ENCODE measurements at places on chromosomes 11 and 22. TPM values are rescaled to one million over a fixed set of nuclear protein-coding genes. Genes with fewer than 3 reads are reported as not detected.

Gene FGF4
- 9.2 TPM for total RNA-seq

Gene OR4A16
- total RNA-seq = not detected

Gene E2F8
- 0.13 TPM for total RNA-seq

Gene CADM1
- total RNA-seq = 58.7 TPM

Gene INS
- 1.5 TPM for total RNA-seq

Gene FAM181B
- total RNA-seq = 3.7 TPM

Gene SMCO4
- 12.3 TPM for total RNA-seq

Gene ANO9
- total RNA-seq = 0.98 TPM

Gene ZBTB16
- 22.7 TPM for total RNA-seq

- no peak for DNase-seq
Observed at GRCh38 chr22:24554313-24555164, at the start of gene GUCD1. Gene GUCD1 (minus strand): TSS chr22:24555138. CDS start chr22:24554991, 147 bp downstream.

- no peak for DNase-seq
Observed at GRCh38 chr22:32119568-32120235, 39.4 kb downstream of the C22orf42 start.

- DNase-seq = no peak
Observed at GRCh38 chr11:81700076-81700475, 1033.6 kb downstream of the FAM181B start.

- DNase-seq = no peak
Observed at GRCh38 chr22:21047035-21047661, 1.4 kb downstream of the LRRC74B start.

- no peak for DNase-seq
Observed at GRCh38 chr22:32048069-32048468, 5.0 kb downstream of the SLC5A1 start.

DNA sequence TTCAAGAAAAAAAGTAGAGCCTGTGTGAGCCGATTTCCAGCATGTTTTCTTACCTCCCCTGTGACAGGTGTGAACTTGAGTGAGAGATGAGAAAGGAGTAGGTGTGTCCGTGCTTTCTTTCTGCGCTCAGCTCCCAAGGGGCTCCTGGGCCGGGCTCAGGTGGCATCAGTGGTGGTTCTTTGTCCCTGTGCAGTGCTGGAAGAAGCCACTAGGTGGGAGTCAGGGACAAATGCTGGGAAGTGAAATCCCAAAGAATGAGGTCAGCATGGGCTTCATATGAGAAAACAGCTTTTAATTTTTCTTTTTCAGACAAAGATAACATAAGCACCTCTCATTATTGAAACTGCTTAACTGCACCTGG lies 57.8 kb downstream of the PPFIBP2 start:
- peak; percentile 84 for DNase-seq

DNA sequence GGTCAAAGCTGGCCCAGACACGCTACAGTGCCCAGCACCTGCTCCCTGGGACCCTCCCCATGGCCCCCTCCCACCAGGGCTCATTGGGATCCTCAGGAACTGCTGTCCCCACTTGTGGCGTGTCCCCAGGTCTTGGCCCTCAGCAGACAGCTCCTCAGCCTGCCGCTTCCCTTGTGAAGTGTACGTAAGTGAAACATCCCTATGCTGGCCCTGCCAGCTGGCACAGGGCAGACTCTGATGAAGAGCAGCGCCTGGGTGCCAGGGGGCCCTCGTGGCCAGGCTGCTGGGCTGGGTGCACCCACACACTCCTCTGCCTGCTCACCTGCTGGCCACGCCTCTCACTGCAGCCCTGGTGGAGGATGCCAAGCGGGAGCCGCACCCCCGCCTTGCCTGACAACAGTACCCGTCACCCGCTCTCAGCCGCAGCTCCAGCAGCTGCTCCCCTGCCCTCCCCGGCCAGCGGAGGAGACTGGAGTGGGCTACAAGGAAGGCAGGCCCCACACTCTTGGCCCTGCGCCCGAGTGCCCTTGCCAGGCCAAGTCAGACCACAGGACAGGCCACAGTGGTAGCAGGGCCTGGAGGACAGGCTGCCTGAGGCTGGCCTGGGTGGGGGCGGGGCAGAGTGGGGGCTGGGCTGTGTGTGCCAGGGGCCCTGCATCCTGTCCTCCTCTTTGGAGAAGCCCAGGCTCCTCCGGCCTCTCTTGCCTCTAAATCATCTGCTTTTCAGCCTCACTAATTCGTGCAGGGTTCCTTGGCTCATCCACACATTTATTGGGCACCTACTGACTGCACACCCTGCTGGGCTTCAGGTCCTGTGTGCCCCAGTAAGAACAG lies 39.5 kb downstream of the IGF2 start:
- peak; percentile 60 for DNase-seq

GRCh38 chr11:126438272-126438671 lies 82.8 kb downstream of the ST3GAL4 start:
- DNase-seq = no peak

GRCh38 chr11:59283825-59284772 lies 71.4 kb upstream of the MPEG1 start:
- DNase-seq = no peak

DNA sequence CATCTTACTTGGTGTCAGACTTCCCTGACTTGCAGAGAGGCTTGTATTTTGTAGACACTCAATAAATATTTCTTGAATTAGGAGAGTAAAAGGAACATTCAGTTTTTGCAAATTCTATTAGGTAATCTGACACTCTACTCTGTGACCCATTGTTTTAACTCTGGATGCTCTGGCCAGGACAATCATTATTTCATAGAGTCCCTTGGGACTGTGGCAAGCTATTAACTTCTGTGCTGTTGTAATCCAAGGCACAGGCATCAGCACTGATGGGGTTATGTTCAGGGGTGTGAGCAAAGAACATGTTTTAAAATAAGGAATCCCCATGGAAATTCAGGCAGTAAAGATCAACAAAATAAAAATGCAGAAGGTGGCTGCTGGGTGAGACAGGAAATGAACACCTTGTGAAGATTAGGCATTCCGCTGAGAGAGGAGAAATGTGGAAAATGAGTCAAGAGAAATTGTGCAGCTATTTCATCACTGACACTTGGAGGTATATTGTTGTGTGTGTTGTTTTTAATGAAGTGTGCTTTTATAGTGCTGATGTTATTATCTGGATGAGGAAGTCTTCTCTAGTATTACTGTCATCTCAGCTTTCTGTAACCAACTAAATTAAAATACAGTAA lies 175.2 kb downstream of the WNT11 start:
- DNase-seq = no peak

DNA sequence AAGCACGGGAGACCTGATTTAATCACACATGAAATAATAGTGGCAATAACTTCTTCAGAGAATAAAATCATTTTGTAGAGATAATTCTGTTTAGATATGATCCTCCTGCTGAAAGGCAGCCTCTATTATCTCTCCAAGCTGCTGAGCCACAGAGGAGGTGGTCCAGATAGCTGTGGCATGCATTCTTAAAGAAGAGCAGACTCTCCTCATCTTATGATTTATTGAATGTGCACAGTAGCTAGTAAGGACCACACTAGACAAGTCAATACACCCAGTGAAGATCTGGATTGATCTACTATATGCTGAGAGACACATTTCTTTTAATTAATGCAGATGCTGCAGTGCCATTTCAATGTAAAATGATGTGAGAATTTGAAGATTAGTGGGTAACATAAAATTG lies 552.9 kb upstream of the ANO3 start:
- DNase-seq = no peak

GRCh38 chr22:36873614-36874308 lies 13.0 kb downstream of the NCF4 start:
- DNase-seq = no peak

- DNase-seq = no peak
Observed at GRCh38 chr11:75301601-75302345, 49.7 kb downstream of the ARRB1 start.

DNA sequence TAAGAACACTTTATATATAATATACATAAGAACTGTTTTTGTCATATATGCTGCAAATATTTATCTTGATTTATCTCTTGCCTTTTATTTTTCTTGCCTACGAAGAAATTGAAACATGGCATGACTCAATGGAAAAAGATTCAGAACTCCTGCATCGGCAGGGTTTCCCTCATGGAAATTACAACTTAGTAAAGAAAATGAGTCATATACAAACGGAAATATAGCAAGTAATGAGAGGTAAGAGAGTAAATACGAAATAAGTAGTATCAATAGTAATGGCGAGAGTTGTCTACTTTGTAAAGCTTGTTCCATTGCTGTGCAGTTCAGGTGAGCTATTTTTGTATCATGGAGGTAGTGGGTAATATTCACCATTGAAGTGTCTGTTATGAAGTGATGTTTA lies 350.4 kb downstream of the DDX10 start:
- no peak for DNase-seq

GRCh38 chr11:131618201-131618600 lies 247.8 kb downstream of the NTM start:
- DNase-seq = no peak

GRCh38 chr11:115409691-115410220 lies 94.5 kb downstream of the CADM1 start:
- DNase-seq = no peak

All from sciatic nerve (tissue), 2 donors.